CD4-positive, alpha-beta T cell treated with Interleukin-10 for 1 hour (primary cell): ENCODE measurements at places on chromosomes 3 and 15.

- DNase-seq: no peak
Observed at GRCh38 chr15:66896611-66897010, 168.8 kb upstream of the SMAD3 start.

DNA sequence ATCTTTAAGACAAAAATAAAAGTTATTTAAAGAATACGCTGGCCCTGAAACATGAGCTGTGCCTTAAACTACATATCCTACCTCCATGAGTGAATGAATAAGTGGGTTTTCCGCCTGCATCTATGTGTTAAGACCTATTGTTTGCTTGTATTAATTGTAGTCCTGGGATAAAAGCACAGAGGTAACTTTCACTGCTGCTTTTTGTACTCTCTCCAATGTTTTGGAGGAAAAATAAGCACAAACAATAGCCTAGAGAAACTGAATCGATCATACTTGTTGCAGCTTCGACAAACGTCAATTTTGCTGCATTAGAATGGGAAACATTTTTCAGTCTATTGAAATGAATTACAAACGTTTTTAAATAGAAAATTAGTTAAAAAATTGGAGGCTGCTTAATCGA is 1.3 kb upstream of the CTNNB1 start:
- DNase-seq: no peak

- DNase-seq: no peak
Observed at GRCh38 chr3:152835601-152836102, 721 bp downstream of the P2RY1 start.

- no peak for DNase-seq
Observed at GRCh38 chr15:95459273-95459672, 871.2 kb upstream of the NR2F2 start.
